CD4-positive, alpha-beta T cell treated with Interleukin-12 subunit alpha and Interleukin-12 subunit beta, for 1 hour (primary cell): ENCODE measurements at places on chromosomes 1 and 21.

DNA sequence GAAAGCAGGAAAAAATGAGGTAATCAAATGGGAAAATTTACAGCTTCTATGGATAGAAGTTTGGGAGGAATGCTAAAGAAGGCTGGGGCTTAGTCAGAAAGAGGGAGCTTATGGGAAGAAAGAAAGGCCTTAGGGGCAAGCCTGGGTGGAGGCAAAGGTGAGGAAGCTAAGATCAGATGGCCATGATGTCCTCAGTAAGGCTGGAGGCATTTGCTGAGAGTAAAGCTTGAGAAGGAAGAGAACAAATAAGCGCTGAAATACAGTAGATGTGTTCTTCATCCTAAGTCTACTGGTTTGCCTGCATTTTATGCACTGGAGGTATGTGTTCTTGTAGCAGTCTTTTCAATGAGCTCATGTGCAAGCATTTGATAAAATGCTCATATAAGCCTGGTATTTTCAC lies 355.4 kb downstream of the BRINP2 start:
- no peak for DNase-seq

- DNase-seq = peak; percentile 44
Observed at GRCh38 chr21:45080639-45081414, 6.4 kb downstream of the ADARB1 start.

DNA sequence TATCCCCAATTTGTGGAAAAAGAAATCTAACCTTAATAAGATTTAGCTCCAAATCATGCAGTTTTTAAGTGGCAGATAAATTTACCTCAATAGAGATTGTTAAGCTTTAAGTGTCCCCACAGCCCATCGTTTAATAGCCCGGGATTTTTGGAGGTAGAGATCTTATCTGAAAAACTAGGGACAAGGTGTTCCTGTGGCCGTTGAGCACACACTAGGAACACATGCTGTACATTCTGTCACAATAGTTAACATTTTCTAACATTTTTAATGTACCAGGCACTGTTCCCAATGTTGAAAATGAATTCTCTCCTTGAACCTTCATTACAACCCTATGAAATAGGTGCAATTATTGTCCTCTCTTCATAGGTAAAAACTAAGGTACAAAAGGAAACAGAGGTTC lies 85.7 kb upstream of the PLD5 start:
- no peak for DNase-seq

DNA sequence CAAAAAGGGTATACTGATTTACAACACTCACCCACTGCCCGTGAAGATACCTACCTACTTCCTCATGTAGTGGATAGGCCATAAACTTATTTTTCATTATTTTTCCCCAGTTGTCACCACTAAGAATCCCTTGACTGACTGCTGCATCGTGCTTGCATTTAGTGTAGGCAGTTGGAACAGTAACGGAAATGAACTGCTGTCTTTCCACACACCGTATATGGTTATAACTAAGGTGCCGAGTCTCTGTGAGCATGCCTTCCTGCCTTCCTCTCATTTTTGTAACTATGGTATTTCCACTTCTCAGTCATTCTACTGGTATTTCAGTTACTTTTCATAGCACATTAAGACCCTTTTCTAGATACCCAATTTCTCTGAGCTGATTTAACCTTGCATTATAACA lies 36.4 kb downstream of the SLC35F3 start:
- no peak for DNase-seq

- no peak for DNase-seq
Observed at GRCh38 chr1:52334906-52335528, 31.0 kb downstream of the CC2D1B start.

DNA sequence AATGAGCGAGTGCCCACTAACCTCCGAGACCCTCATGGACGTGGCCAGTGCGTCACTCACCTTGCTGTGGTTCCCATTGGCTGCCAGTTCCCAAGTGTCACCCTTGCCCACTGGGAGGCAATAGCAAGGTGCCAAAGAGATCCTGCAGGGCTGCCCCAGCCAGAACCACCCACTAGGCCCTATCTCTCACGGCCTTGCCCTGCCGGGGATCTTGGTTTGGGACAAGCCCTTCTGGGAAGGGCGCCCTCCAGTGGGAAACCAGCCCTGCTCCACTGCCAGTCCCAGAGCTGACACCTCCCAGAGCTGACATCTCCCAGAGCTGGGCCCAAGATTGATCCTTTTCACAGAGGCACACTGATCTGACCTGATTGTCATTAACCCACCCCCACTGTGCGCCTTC lies 2.1 kb upstream of the SELENON start:
- peak; percentile 38 for DNase-seq

DNA sequence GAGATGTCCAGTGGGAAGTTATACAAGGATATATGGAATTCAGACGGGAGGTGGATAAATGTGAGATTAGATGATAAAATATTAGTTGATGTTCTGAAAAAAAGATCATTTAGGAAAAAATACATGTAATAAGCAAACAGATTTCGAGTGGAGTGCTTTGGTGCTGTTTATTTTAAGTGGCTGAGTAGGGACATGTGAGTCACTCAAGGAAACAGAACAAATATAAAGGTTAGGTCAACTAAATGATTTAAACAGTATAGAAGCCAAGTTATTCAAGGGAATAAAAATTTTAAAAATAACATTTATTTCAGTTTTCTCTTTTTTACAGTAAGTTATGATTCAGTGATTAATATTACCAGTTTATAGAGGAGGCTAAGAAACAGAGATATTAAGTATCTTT lies 1046.7 kb upstream of the B3GALT2 start:
- DNase-seq = no peak

- no peak for DNase-seq
Observed at GRCh38 chr21:21463456-21463855, 465.2 kb downstream of the NCAM2 start.

GRCh38 chr1:4825800-4826450 lies 171.5 kb downstream of the AJAP1 start:
- peak; percentile 1 for DNase-seq

GRCh38 chr1:115980998-115981993 lies 5.0 kb downstream of the SLC22A15 start:
- peak; percentile 41 for DNase-seq

- no peak for DNase-seq
Observed at GRCh38 chr1:212578041-212578440, 30.5 kb upstream of the ATF3 start.

GRCh38 chr1:115706587-115707425 lies 61.7 kb downstream of the CASQ2 start:
- peak; percentile 11 for DNase-seq

DNA sequence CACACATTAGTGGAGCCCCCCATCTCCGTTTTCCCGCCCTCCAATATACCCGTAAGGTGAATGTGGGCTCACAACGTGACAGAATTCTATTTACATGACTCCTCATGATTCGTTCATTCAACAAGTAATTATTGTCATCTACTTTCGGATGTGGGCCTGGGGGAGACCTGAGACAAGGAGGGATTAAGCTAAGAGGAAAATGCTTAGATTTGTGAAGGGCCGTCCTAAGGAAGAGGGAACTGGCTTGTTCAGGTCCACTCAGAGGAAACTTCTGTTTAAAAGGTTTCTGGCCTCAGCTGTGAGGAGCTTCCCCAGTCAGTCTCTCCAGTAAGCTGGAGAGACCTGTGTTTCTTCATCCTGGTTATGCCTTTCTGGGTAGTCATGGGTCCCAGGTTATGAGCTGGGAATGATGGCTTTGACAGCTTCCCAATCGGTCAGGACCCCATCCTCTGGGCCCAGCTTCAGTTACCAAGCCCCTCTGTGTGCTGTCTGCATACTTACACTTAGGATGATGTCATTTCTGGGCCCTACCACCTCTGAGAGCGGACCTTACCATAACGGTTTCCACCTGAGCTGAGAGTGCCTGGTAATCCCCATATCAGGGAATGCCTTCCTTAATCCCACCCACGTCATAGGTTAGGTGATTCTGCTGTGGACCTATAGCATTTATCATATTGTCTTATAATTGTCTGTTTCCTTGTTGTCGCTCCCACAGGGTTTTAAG lies 687 bp upstream of the ERI3 start:
- no peak for DNase-seq
